Activated T-helper 2 cell treated with anti-CD3 and anti-CD28 coated beads, Interferon-gamma antibody, Interleukin-2, Interleukin-4, amounts not matched to agents 10 μg/mL and 5 μg/mL and 100 μg/mL, durations not matched to agents 14 hours and 24 hours and 36 hours (primary cell): ENCODE measurements at places on chromosomes 6 and 20.

- DNase-seq = no peak
Measured at GRCh38 chr6:41887331-41887751, 7.8 kb downstream of the USP49 start.

DNA sequence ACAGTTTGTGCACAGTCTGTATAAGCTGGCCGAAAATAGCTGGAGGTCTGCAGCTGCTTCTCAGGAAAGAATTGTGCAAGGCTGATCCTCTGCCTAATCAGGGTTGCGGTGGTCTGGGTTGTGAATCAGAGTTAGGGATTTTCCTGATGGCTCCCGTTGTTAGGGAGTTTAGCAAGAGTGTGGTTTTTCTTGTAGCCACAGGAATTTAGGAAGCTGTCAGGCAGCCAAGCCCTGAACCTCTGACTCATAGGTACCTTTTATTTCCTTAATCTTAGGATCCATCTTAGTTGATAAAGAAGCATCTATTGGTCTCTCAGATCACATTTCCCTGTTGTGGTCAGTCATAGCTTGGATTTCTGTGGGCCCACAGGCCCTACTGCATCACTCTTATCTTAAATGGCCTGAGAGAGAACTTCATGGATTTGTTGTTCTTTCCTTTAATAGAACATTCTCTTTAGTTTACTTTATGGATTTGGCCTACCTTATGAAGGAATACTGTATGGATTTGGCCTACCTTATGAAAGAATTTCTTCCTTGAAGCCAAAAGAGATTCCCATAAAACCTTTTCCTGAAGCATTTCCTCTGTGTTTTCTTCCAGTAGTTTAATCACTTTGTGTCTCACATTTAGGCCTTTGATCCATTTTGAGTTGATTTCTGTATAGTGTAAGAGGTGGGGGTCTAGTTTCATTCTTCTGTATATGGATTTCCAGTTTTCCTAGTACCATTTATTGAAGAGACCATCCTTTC, 10.3 kb downstream of the KIF25 start:
- DNase-seq = no peak

DNA sequence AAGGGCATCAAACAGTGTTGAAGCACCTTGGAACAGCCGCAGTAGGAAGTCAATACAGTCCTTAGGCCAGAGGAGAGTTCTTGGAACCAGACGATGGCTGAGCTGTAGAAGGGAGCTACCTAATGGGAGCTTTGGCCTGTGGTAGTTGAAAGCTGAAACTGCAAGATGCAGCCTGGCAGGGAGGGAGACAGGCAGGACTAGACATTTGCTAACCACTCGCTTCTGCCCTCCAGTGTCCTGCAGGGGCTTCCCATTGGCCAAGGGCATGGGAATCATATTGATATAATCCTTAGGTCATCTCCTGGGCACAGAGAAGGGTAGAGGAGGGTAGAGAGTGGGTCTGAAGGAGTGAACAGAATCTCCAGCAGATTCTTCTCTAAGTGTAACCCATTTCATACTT, 60.4 kb downstream of the TPD52L1 start:
- DNase-seq = no peak

DNA sequence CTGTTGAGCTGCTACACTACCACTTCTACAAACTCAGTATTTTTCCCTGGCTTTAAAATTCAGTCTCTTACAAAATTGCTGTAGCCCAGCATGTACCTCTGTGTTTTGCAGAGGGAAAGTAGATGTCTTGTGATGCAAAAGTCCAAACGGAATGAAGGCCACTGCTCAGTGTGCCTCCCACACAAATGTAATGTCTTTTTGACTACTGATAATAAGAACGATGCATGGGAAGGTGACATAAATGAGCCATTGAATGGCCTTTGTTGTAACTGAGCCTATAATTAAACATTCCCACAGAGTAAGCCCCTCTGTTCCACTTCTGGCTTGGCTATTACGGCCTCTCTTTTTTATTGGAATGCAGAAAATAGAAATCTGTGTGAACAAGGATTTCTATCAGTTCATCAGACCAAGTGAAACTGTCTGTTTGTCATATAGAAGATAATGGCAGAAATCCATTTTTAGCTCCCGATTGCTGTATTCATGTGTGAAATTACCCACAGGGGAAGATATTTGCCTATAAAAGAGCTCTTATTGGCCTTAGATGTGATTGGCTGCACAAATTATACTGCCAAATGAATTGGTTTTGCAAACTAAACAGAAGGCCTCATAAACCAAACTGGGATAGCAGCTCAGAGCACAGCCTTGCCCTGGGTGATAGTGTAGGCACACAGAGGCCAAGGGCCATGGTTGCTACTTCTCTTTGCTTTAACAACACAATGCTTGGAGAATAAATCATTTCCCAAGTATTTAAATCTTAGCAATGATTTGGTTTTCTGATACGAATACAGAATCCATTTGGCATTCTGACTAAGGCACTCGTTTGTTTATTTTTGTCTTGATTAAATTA, 241.5 kb upstream of the PLN start:
- no peak for DNase-seq

- DNase-seq = no peak
Measured at GRCh38 chr20:32628960-32629530, 43.9 kb upstream of the NOL4L start.

GRCh38 chr6:129597023-129597713, 112.8 kb downstream of the ARHGAP18 start:
- no peak for DNase-seq

DNA sequence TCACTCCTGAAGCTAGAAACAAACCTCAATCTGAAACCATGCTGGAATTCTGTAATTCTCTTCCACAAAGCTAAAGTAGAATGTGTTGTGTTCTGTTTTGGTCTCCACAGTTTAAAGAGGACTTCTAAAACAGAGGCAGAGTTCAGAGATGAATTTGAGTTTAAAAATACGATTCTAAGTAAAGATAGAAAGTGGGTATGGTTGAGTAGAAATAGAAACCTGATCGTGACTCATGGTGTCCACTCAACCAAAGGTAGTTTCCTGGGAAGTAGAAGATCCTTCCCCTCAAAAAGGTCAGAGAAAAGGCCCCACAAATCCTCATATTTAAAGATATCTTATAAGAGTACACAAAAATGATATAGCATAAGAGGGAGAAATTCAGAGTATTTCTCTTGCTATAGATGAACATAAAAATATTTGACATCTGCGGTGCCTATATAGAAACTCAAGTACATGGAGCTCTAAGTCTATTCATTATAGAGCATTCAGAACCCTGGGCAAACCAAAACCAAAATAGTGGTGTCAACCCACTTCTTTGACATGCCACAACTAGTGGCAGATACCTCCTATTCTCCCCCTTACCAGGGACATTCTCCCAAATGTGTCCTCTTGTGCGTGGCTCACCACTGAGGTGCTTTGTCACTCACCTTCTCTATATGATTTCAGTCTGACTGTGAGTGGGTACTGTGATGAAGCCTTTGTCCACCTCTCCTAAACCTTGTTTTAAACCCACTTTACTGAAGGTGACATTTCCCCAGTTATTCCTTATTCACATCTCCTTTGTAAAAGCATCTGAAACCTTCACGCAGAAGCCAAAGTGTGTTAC, 84.5 kb downstream of the PLCB1 start:
- DNase-seq = no peak

DNA sequence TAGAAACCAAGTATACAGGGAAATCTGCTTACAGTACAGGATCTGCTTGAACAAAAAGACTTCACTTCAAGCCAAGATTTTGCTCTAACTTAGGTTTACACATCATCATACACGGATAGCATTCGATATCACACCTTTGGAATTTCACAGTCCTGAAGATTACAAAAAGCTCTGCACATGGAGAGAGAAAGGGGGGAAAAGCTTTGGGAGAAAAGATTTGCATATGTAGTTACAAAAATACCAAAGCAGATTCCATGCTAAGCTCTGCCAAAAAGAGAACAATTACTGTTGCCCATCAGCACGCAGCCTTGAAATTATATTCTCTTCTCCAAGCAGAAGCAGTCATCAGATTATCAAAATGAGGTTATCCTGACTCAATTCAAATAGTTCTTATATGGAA, 62.0 kb downstream of the HIVEP2 start:
- no peak for DNase-seq

GRCh38 chr6:13538084-13538483, 36.3 kb upstream of the SIRT5 start:
- no peak for DNase-seq

DNA sequence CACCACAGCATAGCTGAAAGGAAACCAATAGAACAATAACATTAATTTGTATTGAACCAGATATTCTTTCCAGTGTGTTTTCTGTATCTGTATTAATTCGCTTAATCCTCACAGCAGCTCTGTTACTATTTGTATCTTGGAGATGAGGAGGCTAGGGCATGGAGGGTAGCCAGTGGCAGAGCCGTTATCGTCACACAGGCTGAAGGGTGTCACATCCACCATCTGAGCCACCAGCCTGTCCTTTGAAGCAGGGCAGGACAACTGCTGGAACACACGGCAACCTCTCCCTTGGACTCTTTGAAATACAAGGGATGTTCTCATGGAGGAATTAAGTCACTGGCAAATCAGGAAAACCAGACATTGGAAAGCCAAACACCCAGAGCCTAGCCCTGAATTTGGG, 628.0 kb upstream of the CDH4 start:
- no peak for DNase-seq

- no peak for DNase-seq
Measured at GRCh38 chr6:494394-494793, 102.8 kb downstream of the IRF4 start.
